ENCODE measurements at places on chromosomes 2 and 18.

DNA sequence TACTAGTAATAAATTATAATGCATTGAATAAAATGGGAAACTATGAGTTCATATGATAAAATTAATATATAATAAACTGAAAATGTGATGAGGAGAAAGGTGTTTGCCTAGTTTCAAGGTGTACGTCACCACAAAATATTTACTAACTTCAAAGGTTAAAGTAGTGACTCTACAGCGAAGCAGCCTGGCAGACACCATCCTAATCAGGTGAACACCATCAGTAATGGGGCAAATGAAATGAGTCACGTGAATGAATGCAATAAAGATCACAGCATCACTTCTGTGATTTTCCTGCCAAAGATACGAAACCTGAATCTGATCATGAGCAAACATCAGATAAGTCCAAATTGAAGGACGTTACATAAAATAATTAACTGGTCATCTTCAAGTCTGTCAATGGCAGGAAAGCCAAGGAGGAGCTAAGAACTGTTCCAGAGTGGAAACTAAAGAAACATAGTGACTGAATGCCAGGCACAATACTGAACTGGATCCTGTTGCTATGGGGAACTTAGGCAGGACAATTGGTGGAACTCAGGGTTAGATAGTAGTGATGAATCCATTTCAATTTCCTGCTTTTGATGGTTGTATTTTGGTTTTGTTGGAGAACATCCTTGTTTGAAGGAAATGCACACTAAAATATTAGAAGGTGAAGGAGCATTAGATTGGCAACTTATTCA is 12.1 kb upstream of the NOSTRIN start:
- DNase-seq: no peak

DNA sequence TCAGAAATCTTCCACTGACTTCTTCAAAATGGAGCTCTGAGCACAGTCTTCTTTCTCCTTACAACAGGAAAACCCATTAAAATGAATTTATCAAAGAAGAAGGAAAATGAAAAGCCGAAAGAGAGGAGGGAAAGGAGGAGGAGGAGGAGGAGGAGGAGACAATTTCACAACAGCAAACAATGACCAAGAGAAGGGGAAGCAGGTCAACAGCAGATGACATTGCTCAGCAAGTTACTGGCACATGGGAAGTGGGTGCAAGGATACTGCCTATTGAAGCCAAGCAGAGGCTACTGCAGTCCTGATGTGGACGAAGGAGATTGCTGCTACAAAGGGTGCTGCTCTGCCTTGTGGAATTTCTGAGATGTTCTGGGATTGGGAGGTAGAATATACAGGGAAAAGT is 268.2 kb upstream of the FBXO11 start:
- no peak for DNase-seq

DNA sequence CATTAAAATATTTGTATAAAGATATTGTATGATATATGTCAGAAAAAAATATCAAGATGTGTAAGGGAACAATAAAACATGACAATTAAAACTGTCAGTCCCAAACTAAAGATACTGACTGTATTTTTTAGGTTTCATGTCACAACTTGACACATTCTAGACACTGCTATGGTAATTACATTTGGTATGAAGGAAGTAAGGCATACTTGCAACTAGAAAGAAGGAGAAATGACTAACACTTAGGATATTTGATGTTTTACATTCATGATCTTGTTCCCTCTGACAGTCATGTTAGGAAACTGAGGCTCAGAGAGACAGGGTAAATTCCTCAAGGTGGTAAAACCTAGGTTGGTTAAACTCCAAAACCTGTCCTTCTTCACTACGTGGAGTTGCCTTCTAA is 68.3 kb downstream of the TMEFF2 start:
- no peak for DNase-seq

DNA sequence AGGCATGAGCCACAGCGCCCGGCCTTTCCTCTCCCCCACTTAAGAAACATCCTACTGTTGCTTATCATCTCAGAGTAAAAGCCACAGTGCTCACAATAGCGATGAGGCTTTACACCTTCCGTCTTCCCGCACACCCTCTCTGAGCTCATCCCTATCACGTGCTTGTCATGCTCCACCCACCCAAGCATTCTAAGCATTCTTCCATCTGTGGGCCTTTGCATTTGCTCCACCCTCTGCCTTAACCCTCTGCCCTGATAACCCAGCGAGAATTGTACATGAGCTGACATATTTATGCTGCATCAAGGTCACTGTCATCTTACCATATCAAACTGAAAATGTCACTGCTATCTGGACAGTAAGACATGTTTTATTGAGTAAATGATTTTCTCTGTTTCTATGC is 22.6 kb downstream of the FOXI3 start:
- DNase-seq: no peak

GRCh38 chr2:71426721-71427120 is 26.6 kb upstream of the DYSF start:
- no peak for DNase-seq

- DNase-seq: peak; percentile 38
Measured at GRCh38 chr2:101976891-101977290, 14.9 kb upstream of the IL1R2 start.

GRCh38 chr2:223797037-223797436 is 40.3 kb downstream of the AP1S3 start:
- DNase-seq: peak; percentile 22

GRCh38 chr2:164039270-164039669 is 303.5 kb upstream of the FIGN start:
- DNase-seq: no peak

DNA sequence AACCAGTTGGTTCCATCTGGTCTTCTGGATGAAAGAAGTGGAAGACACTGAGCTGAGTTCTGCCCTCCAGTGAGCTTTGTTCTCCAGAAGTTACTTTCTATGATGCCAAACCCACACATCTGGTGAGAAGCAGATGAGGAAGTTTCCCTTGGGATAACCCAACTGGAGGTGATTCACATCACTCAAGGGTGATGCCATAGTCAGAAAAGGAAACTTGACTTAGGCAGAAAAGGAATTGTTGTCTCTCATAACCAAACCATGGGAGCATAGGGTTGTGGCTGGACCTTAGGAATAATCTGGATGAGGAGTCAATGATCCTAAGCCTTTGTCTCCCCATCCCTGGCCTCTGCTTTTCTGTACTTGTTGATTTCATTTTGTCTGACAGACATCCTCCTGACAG is 43.7 kb downstream of the CDC42EP3 start:
- DNase-seq: peak; percentile 90

DNA sequence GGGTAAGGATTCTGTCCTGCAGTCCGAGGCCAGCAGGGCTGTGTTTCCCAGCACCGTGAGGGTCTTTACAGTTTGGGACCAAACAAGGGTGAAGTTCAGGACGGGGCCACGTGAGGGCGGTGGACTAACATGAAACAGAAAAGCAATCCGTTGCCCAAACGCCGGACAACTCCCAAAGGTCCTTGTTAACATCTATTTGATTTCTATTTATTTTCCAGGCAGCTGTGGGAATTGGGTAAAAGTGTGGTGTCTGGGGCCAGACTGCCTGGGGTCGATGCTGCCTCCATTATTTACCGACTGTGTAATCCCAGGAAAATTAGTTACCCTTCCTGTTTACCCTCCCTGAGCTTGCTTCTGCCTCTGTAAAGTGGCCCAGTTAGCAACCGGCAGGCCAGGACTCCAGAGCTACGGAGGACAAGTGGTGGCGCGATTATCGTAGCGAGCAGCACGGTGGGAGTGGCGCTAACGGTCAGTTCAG is 66.3 kb upstream of the TCF7L1 start:
- DNase-seq: peak; percentile 77

DNA sequence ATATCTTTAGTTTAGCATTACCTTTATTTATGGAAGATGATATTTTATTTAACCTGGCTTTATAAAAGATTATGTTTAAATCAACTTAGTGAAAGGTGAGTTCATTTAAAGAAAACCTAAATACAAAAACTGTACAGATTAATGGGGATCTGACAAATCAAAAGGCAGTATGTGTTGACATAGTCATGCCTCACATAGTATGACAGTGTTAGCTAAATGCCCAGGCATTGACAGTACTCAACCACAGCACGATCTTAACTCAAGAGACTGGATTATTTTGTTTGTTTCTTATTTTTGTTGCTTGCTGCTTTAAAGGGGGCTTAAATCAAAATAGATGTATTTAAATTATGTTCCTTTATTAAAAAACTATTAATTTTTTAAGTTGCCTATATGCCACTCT is 7.8 kb downstream of the DOK6 start:
- DNase-seq: no peak

DNA sequence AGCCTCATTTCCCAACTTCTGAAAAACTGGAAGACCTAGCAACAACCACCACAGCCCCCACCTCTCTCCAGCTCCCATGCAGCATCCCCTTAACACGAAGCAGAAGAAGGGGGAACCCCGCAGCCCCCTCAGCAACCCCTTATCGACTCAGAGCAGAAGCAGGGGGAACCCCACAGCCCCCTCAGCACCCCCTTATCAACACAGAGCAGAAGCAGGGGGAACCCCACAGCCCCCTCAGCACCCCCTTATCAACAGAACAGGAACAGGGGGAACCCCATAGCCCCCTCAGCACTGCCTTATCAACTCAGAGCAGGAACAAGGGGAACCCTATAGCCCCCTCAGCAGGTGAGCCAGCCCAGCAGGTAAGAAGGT is 6.7 kb downstream of the SLC66A2 start:
- DNase-seq: no peak

- DNase-seq: peak; percentile 59
Measured at GRCh38 chr2:161946489-161947107, 127.4 kb downstream of the DPP4 start.

All from myocyte (in vitro differentiated cells).